Stimulated activated CD4-positive, alpha-beta T cell treated with anti-CD3 and anti-CD28 coated beads, Interleukin-4, amount 100 ng/mL, for 48 hours (primary cell): ENCODE measurements at places on chromosomes 6 and 20.

DNA sequence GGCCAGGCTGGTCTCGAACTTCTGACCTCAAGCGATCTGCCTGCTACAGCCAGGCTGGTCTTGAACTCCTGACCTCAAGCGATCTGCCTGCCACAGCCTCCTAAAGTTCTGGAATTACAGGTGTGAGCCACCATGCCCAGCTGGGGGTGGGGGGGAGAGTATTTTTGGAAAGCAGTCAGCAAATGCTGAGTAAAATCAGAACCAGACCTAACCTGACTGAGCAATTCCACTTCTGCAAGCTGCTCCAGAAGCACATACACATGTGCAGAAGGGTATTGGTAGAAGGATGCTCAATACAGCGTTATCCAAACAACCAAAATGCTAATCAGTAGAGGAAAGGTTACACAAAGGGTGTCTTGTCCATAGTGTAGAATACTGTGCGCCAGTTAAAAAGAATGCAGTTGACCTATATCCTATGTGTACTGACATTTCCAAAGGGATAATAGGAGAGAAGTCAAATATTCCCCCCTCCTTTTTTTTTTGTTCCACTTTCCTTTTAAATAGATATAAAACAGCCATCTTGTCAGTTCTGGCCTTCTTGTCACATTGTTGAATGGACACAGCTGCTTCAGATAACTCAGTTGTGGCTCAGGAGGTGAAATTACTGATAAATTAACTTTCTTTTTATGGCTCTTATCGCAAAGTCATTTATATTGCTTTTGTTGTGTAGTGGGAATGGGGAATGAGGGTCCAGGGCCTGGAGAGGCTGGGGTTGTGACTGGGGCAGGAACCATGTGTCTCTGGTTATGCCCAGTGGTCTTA lies 74.6 kb downstream of the DTD1 start:
- no peak for DNase-seq

DNA sequence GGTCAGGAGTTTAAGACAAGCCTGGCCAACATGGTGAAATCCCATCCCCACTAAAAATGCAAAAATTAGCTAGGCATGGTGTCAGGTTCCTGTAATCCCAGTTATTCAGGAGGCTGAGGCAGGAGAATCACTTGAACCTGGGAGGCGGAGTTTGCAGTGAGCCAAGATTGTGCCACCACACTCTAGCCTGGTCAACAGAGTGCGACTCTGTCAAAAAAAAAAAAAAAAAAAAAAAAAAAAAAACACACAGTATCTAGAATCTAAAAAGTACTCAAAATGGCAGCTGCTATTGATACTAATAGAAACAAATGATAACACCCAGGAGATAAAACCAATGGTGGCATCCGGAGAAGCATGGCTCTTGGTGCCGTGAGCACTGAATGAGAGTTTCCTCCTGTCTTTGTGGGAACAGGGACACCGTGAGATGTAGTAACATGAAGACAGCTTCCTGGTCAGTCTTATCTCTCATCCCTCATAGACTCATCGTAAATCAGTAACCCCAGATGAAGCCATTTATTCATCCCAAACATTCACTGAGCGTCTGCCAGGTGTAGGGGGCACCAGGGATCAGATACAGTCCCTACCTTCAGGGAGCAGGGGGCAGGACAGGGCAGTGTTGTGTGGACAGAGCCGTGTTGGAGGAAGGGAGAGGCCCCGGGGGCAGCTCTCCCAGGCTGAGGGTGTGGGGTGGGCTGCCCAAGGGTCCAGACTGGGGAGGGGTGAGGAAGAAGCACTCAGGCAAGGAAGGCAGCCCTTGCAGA lies 66.1 kb downstream of the SYNJ2 start:
- no peak for DNase-seq

GRCh38 chr20:32021091-32021490 lies 10.9 kb downstream of the CCM2L start:
- no peak for DNase-seq

GRCh38 chr6:15402406-15403045 lies 156.7 kb downstream of the JARID2 start:
- DNase-seq: no peak

DNA sequence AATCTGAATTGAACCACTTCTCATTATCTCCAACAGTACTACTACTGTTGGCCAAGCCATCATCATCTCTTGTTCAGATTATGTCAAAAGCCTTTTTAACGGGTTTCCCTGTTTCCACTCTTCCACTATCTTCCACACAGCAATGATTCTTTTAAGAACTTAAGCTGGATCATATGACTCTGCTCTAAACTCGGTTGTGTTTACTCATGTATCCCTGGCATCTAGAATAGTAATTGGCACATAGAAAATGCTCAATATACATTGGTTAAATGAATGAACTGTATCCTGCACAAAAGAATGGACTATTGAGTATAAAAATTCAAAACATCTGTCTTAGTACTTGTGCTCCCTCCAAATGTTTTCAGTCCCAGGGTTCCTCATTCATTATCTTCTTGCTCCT lies 2.8 kb upstream of the COX7A2 start:
- DNase-seq: no peak

DNA sequence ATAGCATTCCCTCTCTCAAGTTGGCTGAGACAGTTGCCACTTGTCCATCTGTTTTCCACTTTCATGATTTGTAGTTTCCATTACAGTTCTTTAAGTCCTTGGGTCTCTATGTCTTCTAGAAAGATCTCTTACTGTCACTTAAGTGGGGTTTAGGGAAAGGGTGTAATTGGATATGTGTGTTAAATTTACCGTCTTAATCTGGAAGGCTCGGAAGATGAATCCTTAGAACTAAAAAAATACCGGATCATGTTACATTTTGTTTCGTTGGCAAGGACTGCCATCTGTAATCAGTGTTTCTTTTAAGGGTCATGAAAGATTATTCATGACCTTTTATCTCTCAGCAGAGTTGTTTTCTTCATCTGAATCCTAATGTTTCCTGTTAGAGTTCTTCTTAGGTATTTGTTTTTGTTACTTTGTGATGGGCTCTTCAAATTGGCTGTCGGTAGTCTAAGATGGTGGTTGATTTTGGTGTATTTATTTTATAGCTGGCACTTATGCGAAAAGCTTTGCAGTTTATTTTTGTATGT lies 21.8 kb upstream of the BTBD3 start:
- no peak for DNase-seq

GRCh38 chr20:51237791-51238190 lies 214.9 kb upstream of the KCNG1 start:
- no peak for DNase-seq

GRCh38 chr20:18504479-18505060 lies 3.2 kb upstream of the SEC23B start:
- DNase-seq: no peak

- DNase-seq: no peak
Observed at GRCh38 chr20:39813190-39813829, 851.2 kb downstream of the DHX35 start.

DNA sequence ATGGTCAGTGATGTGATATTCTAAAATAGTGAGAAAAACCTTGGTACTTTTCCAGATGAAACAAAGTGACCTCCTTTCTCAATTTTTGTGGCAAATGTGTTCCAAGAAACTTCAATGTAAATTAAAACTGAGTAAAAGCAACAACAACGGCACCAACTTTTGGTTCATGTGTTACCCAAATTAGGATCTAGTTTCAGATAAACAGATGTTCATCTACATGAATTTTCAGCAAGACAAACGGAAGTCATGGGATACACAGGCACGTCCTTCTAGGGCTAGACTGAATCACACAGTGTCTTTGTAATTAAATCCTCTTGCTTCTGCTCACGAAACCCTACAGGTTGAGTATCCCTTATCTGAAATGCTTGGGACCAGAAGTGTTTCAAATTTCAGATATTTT lies 915.2 kb downstream of the TFAP2A start:
- no peak for DNase-seq

GRCh38 chr6:93567164-93567563 lies 147.8 kb upstream of the EPHA7 start:
- DNase-seq: no peak

DNA sequence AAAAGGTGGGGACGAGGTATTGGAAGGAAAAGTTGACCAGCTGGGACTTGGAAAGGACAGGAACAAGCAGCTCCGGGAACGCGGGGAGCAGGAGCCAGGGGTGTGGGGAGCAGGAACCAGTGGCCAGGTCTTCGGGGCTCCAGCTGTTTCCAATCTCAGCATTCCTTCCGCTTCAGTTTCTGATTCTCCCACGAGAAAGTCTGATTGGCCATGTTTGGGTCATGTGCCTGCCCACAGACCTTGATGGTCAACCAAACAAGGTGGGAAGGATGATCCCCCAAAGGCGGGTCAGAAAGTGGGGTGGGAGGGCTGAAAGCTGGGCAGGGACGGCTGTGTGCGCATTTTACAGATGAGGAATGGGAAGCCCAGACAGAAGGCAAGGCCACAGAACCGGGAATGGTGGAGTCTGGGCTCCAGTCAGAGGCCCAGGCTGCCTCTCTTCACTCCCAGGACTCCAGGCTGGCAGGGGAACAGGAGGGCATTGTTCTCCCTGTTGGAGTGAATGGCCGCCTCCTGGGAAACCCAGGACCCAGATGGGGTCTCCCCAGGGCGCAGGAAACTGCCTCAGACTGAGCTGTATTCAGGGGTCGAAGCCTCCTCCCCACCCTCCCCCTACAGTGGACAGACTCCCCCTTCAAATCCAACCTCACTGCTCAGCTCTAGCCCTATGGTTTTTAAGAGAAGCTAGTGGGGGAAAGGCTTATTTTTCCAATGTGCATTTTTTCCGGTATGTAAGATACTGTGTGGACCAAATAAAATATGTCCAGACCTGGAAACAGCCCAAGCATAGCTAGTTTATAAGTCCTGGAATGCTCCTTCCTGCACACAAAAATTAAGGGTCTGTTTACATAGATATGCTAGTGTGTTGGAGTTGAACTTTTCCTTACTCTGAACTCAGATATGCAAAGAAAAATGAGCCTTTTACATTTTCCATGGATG lies 12.2 kb upstream of the PTGIS start:
- DNase-seq: no peak
